ENCODE measurements at places on chromosomes 2 and 18.
A peak's percentile ranks its signal among the peaks of the same experiment; 100 is the strongest.

DNA sequence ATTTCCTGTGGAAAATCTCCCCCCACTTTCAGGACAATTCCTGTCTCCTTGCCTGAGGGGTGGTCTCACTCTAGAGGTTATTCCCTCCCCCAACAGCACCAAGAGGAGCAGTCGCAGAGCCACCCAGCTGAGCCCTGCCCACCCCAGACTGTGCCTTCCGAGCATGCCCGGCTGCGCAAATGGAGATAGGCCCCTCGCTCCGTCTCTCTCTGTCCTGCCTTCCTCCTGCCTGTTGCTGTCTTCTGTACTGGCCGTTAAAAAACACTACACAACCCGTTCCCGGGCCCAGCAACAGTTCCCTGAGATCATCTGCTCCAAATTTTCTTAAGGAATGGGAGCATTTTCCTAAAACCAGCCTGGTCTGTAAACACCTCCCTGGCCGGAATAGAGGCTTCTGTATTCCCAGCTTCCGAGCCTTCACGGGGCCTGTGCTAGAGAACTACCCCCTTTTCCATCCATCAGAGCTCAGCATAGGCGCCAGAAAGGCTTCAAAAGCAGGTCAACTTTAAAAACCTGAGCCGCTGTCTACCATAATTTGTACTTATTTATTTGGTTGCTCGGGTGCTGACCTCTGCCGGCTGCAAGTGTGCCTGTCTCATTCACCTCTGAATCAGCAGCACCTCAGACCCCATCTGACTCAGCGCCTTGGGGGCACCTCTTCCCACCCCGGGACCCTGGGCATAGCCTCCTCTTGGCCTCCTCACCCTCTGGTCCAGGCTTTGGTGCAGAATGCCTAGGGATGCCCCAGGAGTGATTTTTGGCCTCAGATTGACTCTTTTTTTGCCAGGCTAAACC lies 159.4 kb downstream of the PXDN start:
- DNase-seq = no peak

DNA sequence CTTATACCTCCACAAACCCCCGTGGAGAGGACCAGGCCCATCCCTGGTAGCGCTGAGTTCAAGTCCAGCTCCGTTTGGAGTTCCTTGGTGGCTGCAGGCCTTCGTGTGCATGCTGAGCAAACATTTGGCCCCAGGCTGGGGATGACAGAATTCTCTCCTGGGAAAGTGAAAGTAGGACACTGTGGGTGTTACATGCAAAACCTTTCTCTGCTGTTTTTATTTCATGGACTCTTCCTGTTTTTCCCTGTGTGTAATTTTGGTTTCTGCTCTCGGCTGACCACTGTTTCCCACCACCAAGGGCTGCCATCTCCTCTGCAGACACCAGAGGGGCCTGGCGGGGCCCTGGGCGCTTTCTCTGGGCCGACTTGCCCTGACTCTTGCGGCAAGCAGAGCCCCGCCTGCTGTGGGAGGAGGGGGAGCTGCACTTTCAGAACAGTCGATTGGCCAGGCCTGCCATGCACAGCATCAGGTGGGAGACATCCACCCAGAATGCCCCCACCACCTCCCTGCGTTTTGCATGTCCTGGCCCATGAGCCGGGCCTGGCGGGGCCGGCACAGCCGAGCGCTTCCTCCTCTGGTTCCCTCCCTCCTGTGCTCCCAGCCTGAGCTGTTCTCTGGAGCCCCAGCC lies 102.4 kb downstream of the CABLES1 start:
- DNase-seq = peak; percentile 69

DNA sequence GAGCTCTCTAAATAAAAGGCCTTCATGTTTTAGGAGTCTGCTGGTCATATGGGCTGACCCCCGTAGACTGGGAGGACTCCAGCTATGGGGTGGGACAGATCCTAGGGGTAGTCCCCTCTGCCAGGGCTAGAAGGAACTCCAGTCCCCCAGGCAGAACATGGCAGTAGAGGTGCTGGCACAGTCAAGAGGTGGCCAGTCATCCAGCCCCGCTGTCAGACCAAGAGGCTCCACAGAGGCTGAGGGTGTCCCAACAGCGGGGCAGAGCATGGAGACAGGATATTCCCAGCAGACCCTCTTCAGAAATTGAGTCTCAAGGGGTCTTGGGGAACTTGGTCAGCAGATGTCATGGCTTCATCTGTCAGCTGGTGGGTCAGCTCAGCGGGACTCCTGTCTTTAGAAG lies 76.6 kb downstream of the LONRF2 start:
- DNase-seq = no peak

- DNase-seq = no peak
These were observed 115.6 kb downstream of the TXNL1 start for GRCh38 chr18:56522816-56523215.

DNA sequence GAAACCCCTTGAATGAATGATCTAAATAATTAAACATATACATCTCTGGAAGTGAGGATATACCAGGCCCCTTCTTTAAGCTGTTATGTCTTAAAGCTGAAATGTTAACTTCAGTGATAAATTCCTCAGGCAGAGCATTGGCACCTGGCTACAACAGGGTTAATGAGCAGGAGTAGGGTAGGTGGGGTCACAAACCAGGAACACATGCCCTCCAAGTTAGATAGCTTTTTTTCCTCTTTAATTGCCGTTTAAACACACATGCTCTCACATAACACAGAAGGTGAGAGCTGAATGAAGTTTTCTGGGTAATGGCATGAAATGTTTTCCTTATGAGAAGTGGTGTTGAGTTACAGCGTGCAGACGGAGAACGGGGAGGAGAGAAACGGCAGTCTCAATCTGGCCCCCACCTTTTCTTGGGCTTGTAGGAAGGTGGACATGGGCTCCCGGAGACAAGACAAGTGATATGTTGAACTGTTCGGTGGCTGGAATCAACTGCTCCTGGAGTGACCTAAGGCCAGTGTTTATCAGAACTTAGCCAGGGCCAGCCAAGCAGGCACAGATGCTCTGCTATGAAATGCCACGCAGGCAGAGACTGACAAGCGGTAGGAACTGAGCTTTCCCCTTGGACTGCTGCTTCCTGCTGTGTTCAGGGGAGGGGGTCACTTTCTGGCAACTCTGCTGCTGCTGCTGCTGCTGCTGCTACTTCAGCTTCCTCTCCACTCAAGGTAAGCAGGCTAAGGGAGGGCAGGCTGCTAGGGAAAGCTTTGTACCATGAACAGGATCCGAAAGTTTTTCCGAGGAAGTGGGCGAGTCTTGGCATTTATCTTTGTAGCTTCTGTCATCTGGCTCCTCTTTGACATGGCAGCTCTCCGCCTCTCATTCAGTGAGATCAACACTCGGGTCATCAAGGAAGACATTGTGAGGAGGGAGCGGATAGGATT lies at the start of gene GALNT5:
Gene GALNT5, plus strand, starts transcription at position 394 of the 941 bp plus-strand sequence. Its CDS starts 378 bp downstream, at position 772.
- no peak for DNase-seq

DNA sequence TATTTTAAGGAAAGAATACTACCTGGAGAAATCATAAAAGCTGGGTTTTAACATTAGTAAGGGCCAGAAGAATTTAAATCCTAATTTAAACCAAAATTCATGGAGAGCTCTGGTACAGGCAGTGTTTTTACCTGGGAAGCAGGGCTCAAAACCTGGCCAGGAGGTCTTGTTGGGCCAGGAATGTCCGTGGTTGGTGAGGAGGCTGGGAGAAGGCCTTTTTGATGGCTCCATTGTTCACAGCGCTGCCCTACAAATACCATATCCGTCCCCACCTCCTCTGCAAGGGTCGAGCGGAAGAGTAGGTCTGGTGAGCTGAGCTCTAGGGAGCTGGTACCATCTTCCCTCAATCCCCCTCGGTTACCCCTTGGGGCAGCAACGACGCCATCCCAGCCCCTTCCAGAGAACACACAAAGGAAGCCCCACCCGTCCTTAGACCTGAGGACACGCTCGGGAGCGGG lies 10.9 kb upstream of the HOXD1 start:
- no peak for DNase-seq

GRCh38 chr2:198383392-198383791 lies 579.0 kb downstream of the PLCL1 start:
- DNase-seq = peak; percentile 30

DNA sequence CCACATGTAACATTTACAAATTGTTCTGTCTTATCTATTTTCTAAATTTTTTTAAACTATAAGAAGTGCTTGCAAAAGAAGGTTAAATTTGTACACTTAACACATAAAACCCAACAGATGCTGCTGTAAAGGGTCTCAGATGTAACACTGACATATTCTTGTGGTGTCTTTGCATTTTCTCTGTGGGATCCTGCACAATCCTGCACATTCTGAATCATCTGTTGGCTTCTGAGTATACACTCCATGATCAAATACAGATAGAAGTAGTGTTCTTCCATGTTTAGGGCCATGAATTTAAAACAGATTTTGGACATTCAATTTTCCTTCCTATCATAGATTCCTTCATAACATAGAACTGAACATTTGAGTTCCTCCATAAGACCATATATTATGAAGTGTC lies 89.0 kb downstream of the SPRED2 start:
- no peak for DNase-seq

DNA sequence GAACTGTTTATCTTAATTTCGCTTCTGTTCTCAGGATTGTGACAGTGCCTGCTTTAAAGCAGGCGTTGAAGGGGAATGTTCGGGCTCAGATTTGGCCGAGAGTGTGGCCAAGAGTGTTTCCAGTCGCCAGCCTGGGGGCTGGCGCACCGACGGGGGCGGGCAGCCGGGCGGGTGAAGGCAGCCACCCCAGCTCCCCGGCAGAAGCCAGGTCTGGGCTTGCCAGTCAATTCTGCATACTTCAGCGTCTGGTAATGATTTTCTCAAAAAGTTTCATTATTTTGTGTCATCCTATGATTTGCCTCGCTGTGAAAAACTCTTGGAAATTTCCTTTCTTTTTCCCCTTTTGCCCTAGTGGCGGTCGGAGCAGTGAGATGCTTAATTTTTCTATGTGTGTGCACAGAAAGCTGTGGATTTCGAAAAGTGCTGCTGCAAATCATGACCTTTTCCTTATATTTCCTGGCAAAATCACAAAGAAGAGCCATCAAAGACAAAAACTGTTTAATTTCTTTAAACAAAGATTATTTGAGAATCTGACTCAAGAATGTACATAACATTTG lies 856 bp downstream of the FAM228A start:
- DNase-seq = no peak

DNA sequence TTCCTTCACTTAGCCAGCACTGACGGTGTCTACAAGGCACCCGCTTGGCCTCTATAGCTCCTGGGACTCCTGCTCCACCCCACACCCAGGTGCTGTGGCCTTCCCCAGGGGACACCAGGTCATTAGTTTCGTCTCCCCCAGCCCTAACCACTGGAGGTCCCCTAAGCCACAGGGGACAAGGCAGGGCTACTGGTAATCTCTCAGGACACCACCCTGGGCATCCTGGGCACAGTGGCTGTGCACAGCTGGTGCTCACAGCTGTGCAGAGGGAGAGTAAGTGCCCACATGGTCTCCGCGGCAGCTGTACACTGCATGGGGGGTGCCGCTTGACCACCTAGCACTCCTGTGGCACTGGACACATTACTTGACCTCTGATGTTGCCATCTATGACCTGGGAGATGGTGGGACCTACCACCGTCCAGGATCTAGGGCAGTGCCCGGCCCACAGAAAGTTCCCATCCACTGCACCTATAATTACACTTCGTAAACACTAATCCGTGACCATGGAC lies 134.0 kb downstream of the HDAC4 start:
- no peak for DNase-seq

DNA sequence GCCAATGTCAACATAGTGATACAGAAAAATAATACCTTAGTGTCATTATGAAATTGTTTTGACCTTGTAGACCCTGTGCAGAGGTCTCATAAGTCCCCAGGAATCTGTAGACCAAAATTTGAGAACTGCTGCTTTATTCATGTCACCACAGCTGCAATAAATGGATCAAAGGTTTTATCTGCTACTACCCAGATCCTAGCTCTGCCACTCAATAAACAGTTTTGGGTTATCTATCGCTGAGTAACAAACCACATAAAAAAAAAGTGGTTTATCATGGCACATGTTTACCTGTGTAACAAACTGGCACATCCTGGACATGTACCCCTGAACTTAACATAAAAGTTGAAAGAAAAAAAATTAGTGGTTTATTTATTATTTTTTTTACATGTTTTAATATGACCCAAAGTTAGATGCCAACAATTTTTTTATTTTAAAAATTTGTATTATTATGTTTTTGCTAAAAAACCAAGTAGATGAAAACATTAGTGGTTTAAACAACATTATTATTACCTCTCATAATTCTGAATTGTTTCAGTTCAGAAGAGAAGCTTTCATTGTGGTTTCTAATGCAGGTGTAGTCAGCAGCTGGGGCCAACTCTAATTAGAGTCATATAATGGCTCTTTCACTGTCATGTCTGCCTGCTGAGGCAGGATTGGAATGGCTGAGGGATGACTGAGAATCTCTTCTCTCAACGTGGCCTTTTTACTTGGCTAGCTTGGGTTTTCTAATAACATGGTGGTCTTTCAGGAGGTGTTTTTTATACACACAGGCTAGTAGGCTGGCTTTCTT lies 103.3 kb upstream of the SLC38A11 start:
- no peak for DNase-seq

- DNase-seq = no peak
These were observed 173.4 kb upstream of the NDUFV2 start for GRCh38 chr18:8928847-8929780.

- no peak for DNase-seq
These were observed 163.4 kb upstream of the GLI2 start for GRCh38 chr2:120572226-120572625.

GRCh38 chr18:37335409-37335736 lies 230.2 kb downstream of the CELF4 start:
- peak; percentile 47 for DNase-seq

DNA sequence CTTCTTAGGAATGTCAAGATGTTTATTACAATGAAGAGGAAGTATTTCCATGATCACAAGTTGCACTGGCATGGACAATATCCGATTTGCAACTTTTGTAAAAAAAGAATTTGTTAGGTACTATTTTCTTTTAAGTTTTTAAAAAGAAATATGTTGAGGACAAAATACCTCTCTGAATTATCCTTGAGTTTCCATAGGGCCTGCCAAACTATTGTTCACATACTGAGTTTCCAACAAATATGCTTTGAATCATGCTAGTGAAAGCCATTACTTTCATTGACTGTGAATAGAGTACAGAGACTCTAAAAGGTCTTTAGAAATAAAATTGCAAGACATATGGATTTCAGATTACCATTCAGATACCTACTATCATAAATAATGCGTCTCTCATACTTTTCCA lies 566.1 kb downstream of the TMEM182 start:
- DNase-seq = no peak

- no peak for DNase-seq
These were observed 420.1 kb upstream of the ZNF804A start for GRCh38 chr2:184178229-184178628.

DNA sequence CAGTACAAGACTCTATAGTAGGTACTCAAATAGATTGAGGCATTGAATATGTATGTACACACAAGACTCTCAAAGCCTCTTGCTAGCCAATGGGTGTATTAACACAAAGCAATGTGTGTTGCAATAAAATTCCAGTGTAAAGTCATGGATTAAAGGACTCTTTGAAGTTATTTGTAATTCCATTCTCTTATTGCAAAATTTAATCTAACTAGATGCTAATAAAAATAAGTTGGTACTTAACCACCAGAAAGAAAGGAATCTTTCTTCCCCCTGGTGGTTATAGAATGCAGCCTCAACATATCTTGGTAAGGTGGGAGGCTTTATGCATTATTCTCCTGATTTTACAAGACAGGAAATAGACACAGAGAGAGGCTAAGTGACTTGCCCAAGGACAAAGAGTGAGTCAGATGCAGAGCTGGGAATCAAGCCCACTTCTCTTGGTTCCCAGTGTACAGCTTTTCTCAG lies 18.0 kb downstream of the LRP1B start:
- peak; percentile 90 for DNase-seq
